Iris pigment epithelial cell (primary cell): ENCODE measurements at places on chromosomes 4 and X.

- DNase-seq = no peak
These were observed 28.2 kb downstream of the NELFA start for GRCh38 chr4:1980561-1981041.

DNA sequence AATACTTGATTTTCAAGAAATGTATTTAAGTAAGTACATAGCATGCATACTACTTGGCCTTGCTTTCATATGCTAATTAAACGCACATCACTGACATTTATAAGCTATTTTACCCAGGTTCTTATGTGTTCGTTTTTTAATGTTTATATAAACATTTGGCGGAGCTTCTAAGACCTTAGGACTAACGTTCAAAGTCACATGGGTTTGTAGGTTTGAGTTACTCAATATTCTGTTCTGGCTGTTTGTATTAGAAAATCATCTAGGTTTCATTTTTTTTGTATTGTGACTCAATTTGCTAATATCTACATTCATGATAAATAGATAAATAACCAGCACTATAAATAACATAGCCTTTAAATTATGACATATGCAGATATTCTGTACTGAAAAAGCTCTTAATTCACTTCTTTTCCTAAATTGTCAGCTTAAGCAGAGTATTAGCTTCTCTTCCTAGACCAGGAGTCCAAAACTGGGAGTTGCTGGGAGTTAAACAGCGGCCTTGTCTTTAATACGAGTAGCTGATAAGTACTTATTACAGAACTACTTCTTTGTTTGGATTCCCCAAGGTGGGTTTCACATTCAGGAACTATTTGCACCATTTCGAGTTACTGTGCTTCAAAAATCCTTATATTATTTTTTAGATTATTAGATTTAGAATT, 42.0 kb downstream of the GUCY1B1 start:
- no peak for DNase-seq

DNA sequence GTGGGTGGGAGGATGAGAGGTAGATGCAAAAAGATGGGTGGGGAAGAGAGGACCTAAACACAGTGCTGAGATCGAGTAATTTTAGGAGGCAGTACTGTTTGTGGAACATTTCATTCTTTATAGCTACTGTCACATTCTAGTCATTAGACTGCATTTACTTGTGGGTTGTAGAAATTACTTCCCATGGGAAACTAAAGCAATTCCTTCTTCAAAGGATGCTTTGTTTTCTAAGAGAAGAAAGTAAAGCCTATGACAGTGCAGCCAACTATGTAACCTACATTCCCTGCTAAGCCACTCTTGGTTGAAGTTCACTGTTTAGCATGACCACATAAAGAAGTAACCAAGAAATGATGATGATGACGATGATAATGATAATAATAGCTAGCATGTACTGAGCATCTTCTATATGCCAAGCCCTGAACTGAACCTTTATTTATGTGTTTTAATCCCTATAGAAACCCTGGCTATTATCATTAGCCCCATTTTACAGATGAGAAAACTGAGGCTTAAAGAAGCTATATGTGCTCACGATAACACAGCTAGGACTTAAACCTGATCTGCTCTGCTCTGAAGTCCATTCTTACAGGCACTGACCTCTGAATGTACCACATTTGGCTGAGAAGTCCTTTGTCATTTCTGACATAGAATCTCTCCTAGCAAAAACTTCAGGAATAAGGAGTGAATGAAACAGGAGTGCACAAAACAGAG, 114.5 kb upstream of the KIT start:
- peak; percentile 67 for DNase-seq

DNA sequence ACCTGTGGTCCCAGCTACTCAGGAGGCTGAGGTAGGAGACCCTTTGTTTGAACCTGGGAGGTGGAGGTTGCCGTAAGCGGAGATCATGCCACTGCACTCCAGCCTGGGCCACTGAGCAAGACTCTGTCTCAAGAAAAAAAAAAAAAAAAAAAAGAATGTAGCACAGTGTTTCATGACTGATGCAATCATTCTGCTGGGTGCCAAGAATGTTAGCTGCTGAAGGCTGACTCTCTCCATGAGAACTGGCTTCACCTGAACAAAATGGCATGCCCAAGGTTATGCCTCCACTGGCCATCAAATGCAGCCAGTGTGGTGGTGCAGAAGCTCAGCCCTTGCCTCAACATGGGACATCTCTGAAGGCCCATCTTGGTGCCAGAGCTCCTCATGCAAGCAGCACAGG, 412.1 kb downstream of the ADAM29 start:
- DNase-seq = peak; percentile 82

GRCh38 chr4:18051281-18051680, 29.7 kb upstream of the LCORL start:
- no peak for DNase-seq

DNA sequence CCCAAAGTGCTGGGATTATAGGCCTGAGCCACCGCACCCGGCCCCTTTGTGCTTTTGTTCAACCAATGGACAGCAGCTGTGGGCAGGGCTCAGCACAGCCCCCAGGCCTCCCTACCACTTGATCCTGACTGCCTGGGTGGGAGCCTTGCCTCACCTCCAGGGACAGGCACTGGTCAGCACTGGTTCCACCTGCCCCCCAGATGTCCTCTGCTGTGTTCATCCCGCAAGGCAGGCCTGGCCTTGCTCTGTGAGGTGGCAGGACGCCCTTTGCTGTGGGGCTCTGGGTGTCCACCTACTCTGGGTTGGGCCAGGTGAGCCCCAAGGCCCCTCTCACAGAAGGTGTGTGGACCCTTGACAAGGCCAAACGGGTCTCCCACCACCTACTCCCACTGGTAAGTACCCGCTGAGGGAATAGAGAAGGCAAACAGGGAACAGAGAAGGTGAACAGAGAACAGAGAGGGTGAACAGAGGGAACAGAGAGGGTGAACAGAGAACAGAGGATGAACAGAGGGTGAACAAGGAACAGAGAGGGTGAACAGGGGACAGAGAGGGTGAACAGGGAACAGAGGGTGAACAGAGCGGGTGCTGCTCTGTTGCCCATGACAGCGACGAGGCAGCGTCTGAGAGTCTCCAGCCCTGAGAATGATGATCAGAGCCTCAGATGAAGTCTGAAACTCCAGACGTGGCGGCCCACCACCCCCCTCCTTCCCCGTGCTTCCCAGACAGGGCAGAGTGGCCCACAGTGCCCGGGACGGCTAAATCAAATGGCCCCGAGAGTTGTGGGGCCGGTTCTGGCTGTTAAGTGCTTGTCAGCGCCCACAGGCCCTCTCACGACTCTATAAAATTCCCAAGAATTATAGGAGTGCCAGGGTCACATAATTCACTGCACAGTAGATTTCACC, 55.0 kb upstream of the NKX1-1 start:
- no peak for DNase-seq

- no peak for DNase-seq
These were observed 677.5 kb downstream of the DMD start for GRCh38 chrX:32533848-32534247.

DNA sequence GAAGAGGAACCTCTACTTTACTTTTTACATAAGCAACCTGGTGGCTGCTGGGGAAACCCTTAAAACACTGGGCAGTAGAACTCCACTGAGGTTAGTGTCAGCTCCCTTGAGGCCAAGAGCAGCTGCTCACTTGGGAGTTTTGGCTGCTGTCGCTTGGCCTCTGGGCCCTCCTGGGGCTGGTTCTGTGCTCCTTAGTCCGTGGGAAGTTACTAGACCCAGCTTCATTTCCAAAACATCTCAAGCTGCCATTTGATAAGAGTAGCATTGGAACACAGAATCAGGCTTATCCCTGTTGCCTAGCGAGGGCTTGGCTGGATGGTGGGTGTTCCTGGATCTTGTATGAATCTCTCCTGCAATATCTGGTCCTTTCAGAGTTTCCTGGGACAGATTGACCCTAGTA, 26.1 kb downstream of the RNF4 start:
- DNase-seq = no peak
